Endodermal cell (in vitro differentiated cells): ENCODE measurements at places on chromosomes 5 and 9. TPM values are rescaled to one million over a fixed set of nuclear protein-coding genes. Genes with fewer than 3 reads are reported as not detected.

DNA sequence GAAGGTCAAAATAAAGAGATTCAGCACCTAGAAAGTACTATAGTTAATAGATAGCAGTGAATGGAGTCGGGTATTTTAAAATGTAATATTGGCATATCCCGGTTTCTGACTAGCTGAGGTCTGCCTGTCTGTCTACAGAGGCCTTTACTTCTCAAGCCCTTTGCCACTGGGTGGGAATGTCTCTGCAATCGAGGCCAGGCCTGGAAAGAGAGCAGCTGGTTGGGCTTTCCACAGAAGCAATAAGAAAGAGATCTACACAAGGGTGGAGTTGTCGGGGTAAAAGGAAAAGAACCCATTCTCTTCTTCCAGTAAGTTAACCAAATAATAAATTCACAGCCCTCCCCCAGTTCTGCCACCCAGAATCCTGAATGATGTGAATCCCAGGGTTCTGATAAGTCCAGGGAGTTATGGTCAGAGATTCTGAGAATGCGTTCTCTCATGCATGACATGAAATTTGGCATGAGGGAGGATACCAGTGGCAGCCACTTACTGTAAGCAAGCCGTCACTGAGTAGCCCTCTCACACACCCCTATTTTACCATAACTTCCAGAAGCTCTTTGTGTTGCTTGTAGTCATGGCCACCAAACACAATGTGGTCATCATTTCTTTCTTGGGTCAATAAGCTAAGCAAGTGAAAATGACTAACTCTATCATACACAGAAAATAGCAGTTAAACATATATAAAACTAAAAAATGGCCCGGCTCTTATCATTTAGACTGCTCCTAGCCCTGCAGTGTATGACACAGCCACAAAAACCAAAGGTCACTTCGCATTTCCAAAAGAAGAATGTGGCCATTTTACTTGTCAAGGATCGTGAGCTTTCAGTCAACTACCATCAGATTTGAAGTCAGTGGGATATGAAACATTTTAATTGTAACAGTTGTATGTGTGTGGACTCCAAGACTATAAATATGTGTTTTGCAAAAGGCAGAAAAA, 185.0 kb downstream of the GLIS3 start:
- no peaks in the 10 kb centered on the region for H3K4me1 ChIP-seq
- H3K27ac ChIP-seq = no peak overlapping the region
- DNase-seq = no peak

DNA sequence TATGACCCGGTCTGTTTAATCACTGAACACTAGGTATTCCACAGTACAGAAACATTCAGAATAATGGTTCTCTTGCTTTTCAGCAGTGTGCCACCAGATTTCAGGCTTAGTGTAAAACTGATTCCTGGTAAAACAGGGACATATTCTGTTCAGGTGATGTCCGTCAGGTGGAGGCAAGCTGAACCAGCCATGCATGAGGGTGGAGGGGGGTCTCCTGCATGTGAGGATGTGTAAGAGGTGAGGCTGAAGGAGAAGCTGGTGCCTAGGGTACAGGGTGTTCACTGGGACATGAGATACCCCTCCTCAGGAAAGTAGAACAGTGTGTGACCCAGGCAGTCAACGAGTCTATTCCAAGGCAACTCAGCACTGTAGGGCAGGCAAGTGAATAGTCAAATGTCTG, 563.9 kb downstream of the BNC2 start:
- H3K27me3 ChIP-seq = no peaks in the 10 kb centered on the region
- DNase-seq = no peak
- H3K27ac ChIP-seq = no peak overlapping the region
- no peak overlapping the region for H3K4me3 ChIP-seq
- H3K36me3 ChIP-seq = no peaks in the 10 kb centered on the region
- H3K4me1 ChIP-seq = peaks cover 7% of the 10 kb centered on the region

GRCh38 chr5:168691891-168692290, 112.7 kb upstream of the PANK3 start:
- peaks cover 32% of the 10 kb centered on the region for H3K27me3 ChIP-seq
- no peak for DNase-seq
- no peaks in the 10 kb centered on the region for H3K36me3 ChIP-seq
- no peak overlapping the region for H3K4me3 ChIP-seq
- peaks cover 24% of the 10 kb centered on the region for H3K4me1 ChIP-seq

DNA sequence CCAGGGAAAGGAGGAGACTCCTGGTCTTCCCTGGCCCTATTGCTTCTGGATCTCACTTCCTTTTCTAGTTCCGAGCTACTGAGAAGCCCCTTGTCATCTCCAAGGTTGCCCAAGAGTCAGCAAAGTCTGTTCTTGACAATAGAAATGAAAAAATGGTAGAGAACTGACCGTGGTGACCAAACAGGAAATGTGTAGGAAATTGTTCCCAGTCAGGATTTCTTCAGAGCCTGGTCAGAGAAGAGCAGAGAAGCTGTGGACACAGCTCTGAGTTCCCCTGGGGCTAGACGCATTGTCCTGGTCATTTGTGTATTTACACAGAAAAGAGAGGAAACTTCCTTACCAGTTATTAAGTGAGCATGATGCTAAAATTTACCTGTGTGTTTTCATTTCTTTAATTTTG, 35.6 kb downstream of the S1PR3 start:
- no peaks in the 10 kb centered on the region for H3K4me1 ChIP-seq
- H3K27me3 ChIP-seq = no peaks in the 10 kb centered on the region
- H3K27ac ChIP-seq = no peak overlapping the region
- no peak overlapping the region for H3K4me3 ChIP-seq
- DNase-seq = no peak

DNA sequence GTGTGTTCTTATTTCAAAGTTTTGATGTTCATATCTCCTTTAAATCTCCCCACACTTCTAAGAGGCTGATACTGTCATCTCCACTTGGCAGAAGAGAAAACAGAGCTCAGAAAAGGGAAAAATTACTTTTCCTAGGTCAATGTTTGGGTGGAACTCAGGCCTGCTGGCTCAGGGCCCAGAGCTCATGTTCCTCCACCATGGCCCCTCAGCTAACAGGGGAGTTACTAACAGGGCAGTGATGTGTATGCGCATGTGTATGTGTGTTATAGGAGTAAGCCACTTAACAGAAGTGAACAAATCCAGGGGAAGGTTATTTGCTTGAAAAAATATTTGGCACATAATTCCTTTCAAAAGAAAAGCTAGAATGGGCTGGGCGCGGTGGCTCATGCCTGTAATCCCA, 2.5 kb downstream of the C1QTNF2 start:
- H3K4me3 ChIP-seq = no peak overlapping the region
- no peaks in the 10 kb centered on the region for H3K36me3 ChIP-seq
- H3K27ac ChIP-seq = no peak overlapping the region
- peaks cover 43% of the 10 kb centered on the region for H3K27me3 ChIP-seq
- H3K4me1 ChIP-seq = no peaks in the 10 kb centered on the region
- DNase-seq = no peak

DNA sequence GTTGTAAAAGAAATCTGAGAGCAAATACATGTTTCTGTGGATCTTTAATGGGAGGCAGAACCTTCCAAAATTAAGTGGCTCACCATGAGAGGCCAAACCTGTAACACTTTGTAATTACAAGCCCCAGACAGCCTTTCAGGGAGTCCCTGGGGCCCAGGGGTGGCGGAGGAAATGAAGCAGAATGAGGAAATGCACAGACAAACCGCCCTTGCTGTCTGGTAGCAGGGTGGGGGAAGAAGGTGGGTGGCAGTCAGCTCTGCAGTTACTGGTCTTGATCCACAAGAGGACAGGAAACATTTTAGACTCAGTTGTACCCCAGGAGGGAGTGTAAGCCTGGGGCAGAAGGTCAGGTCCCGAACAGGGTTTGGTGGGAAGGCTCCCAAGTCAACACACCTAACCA, 6.5 kb downstream of the ARL14EPL start:
- H3K4me3 ChIP-seq = no peak overlapping the region
- no peaks in the 10 kb centered on the region for H3K27me3 ChIP-seq
- H3K36me3 ChIP-seq = no peaks in the 10 kb centered on the region
- no peak overlapping the region for H3K27ac ChIP-seq

GRCh38 chr5:97840643-97841042, 657.6 kb upstream of the RIOK2 start:
- H3K36me3 ChIP-seq = no peaks in the 10 kb centered on the region
- no peak for DNase-seq
- H3K27ac ChIP-seq = no peak overlapping the region

GRCh38 chr5:173324115-173325001, 3.9 kb downstream of the STC2 start:
- H3K36me3 ChIP-seq = no peaks in the 10 kb centered on the region
- no peaks in the 10 kb centered on the region for H3K4me1 ChIP-seq
- no peak overlapping the region for H3K27ac ChIP-seq

DNA sequence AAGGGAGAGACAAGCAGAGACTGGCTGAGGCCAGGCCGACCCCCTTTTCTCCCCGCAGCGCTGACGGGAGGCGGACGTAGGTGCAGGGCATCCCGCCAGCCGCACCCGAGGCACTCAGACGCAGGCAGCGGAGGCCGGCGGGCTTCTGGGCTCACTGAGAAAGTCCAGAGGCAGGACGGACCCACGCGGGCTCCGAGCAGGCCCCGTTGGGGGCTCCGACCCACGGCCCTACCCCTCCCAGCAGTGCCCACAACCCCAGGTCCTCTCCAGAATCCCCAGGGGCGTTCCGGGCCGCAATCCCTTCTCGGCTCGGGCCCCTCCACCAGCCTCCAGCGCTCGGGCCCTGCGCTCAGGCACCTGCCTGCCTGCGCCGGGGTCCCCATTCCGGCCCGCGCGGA, 543 bp downstream of the MTMR12 start:
- H3K27me3 ChIP-seq = no peaks in the 10 kb centered on the region
- peaks cover 4% of the 10 kb centered on the region for H3K36me3 ChIP-seq
- peak overlapping the region; percentile 81 for H3K27ac ChIP-seq

DNA sequence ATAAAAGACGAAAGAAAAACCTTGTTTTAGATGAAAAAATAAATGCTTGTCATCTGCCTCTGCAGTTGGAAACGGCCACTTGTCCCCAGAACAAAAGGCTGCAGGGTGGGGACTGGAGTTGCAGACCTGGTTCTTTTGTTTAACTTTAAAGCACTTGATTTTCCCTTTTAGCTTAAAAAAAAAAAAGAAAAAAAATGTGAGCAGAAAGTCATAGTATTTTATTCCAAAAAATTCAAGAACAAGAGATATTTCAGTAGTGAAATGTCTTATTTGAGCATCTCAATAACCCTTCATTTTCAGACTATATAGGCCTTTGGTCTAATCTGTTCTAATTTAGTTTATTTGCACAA, 1.8 kb downstream of the MAP1B start:
- H3K27ac ChIP-seq = peak overlapping the region; percentile 96
- no peak for DNase-seq
- H3K36me3 ChIP-seq = peaks cover 43% of the 10 kb centered on the region
- no peaks in the 10 kb centered on the region for H3K27me3 ChIP-seq
- H3K4me1 ChIP-seq = peaks cover 11% of the 10 kb centered on the region

- peak overlapping the region; percentile 92 for H3K27ac ChIP-seq
- H3K4me1 ChIP-seq = peaks cover 5% of the 10 kb centered on the region
- H3K36me3 ChIP-seq = no peaks in the 10 kb centered on the region
- H3K27me3 ChIP-seq = peaks cover 9% of the 10 kb centered on the region
- no peak for DNase-seq
These were observed 246.4 kb downstream of the PSAT1 start for GRCh38 chr9:78543353-78543752.

GRCh38 chr9:26262421-26263107, 584.3 kb upstream of the TUSC1 start:
- no peaks in the 10 kb centered on the region for H3K27me3 ChIP-seq
- H3K4me1 ChIP-seq = no peaks in the 10 kb centered on the region
- no peak for DNase-seq
- peak overlapping the region; percentile 26 for H3K4me3 ChIP-seq
- no peak overlapping the region for H3K27ac ChIP-seq
- H3K36me3 ChIP-seq = no peaks in the 10 kb centered on the region

DNA sequence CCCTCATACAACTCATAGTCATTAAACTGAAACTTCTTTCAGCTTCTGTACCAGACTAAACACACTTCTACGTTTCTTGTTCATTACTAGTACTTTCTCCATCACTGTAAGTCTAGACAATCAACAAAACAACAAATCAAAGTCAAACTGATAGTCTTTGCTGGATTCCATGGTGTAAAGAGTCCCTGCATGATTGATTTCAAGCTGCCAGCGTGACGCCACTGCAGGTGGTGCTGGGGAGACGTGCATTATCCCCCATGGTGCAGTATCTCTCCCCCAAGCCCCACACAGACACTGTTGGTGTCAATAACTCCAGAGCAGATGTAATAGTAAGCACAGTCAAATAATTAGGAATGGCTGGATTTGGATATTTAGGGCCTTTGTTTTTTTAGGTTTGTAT, 10.7 kb upstream of the SLC2A8 start:
- no peak overlapping the region for H3K27ac ChIP-seq
- no peaks in the 10 kb centered on the region for H3K4me1 ChIP-seq
- no peaks in the 10 kb centered on the region for H3K27me3 ChIP-seq
- no peaks in the 10 kb centered on the region for H3K36me3 ChIP-seq

DNA sequence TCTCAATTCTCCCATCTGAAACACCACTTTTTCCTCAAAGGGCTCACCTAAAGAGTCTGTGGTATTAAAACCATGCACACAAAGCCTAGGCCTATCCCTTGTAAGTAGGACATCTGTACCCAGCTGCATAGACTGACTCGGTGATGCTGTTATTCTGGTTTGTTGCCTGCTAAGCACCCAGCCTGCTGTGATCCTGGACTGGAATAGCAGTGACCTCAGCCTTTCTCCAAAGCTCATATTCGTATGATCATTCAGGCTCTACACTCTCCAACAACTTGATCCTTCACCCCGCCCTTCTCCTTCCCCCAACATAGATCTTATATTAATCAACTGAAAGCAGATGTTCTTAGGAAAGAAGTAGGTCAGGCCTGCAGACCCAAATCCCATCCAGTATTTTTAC, 81.4 kb upstream of the WWC1 start:
- no peaks in the 10 kb centered on the region for H3K36me3 ChIP-seq
- no peaks in the 10 kb centered on the region for H3K4me1 ChIP-seq
- no peak overlapping the region for H3K4me3 ChIP-seq
- DNase-seq = no peak
- H3K27me3 ChIP-seq = no peaks in the 10 kb centered on the region

DNA sequence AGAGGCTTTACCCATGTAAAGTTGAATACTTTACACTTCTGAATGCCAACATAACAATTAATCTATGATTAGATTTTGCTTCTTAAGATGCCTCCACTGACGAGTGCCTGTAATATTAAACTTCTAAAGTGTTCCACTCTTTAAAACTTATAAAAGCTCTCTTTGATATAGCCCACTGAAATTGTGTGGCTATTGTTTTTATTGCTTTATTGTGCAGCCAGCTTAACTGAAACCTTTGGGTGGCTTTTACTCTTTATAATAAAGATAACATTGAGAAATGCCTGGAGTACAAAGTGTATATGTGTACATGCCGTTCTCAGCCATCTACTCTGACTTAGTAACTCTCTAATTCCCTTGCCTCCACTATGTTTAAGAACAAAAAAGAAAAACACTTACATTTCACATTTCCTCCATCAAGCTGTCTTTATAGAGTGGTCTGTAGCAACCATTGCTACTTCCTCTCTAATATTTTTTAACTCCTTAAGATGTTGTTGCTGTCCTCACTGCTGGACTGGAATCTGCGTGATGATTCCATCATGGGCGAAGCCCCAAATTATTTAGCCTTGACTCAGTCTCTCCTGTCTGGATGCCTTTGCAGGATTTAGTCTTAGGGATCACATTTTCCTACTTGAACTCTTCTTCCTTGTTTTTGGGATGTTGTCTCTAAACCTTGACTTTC, 9.1 kb downstream of the PIK3R1 start:
- H3K36me3 ChIP-seq = peaks cover 21% of the 10 kb centered on the region
- H3K4me3 ChIP-seq = no peak overlapping the region
- DNase-seq = no peak
- no peaks in the 10 kb centered on the region for H3K27me3 ChIP-seq

The TAF11L10 gene
- total RNA-seq = not detected in 2 replicates

The TMEFF1 gene
- total RNA-seq = 56.5 and 67.5 TPM in 2 replicates

The TAS2R1 gene
- total RNA-seq = not detected in 2 replicates
